ENCODE measurements at places on chromosomes 16 and 17.

- no peak for DNase-seq
These were observed 27.6 kb upstream of the PRM1 start for GRCh38 chr16:11308493-11309283.

DNA sequence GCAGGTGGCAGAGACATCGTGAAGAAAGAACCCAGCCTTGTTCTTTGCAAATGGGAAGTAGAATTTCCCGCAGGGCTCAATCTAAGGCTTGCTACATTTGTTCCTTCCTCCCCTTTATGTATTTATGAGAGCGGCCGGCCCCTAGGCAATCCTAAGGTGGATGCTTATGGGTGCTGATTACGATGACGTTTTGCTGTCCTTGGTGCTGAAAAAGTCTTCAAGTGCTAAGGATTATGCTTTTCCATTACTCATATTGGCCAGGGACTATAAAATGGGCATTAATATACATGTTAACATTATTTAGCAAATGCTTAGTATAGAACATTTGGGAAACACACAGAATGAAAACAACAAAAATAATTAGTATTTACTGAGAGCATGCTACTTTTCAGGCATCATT lies 313.3 kb upstream of the XYLT1 start:
- DNase-seq = no peak

GRCh38 chr17:60141111-60142018 lies 8.4 kb upstream of the CA4 start:
- no peak for DNase-seq

DNA sequence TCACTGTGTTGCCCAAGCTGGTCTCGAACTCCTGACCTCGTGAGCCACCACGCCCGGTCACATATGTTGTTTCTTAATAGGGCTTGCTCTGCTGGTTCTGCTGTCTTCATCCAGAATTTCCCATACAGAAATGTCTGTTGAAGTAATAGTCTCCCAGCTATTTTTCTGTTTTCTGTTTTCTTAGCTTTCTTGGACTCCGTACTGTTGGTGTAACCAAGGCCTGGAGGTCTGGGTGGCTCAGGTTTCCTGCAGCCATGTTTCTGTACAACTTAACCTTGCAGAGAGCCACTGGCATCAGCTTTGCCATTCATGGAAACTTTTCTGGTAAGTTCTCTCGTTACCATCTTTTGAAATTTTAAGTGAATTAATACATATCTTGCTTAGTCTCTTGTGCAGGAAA lies 2.8 kb downstream of the SF3B3 start:
- no peak for DNase-seq

DNA sequence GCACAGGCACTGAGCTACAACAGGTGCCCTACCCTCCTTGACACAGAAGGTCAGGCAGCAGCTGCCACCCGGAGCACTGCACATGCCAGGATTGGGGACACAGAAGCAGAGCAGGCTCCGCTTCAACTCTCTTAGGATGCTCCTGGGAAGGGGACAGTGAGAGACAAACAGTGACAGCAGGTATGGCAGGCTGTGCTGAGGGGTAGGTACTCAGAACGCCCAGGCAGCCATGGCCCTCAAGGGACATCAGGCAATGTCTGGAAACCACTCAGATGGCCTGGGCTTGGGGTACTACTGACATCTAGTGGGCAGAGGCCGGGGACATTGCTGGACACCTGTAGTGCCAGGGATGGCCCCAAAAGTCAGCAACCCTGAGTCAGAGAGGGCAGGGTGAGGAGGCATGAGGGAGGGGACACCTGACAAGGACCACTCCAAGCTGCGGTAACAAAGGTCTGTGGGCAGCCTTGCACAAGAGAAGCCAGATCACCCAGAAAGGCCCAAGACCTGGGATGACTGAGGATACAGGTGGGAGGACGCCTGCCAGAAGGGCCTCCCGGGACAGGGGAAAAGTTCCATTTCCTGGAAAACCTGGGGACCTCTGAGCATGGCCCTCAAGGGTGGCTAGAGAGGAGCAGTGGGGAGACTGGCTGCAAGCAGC lies 21.2 kb downstream of the PEMT start:
- peak; percentile 22 for DNase-seq

- no peak for DNase-seq
These were observed 90.6 kb downstream of the TOX3 start for GRCh38 chr16:52456368-52456767.

- DNase-seq = no peak
These were observed 187.6 kb downstream of the MYO1D start for GRCh38 chr17:32689348-32689747.

- DNase-seq = no peak
These were observed 1.4 kb downstream of the SOX9 start for GRCh38 chr17:72122010-72122764.

DNA sequence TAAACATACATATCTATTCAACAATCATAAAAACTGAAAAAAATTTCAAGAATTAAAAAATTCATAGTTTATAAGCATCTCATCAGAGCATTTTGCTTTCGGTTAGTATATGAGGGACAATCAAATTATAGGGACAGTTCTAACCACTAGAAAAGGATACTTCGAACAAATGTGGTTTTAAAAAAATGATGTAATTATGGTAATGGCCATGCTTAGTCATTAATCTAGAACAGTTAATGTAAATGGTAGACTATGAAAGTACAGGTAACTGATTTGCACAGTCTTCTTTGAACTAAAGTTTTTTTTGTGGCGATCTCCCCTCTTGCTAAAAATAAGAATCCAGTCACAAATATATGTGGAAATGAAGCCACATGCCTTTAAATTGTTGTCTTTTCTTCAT lies 63.5 kb upstream of the PHOSPHO1 start:
- no peak for DNase-seq

DNA sequence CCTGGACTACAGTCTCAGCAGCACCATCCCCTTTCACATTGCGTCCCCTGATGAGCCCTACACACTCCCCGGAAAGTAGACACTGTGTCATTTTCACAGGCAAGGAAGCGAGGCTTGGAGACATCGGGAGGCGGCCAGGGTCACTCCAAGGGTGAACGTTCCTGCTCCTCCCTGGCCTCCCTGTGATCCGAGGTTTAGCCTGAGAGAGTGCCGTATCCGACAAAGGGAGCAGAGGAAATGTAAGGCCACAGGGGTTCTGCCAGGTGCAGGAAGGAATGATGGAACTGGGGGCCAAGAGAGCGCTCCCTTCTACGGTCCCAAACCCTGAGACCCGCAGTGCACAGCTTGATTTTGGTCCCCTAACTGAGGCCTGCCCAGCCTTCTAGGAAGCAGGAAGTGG lies 8.0 kb upstream of the PIK3R6 start:
- no peak for DNase-seq

DNA sequence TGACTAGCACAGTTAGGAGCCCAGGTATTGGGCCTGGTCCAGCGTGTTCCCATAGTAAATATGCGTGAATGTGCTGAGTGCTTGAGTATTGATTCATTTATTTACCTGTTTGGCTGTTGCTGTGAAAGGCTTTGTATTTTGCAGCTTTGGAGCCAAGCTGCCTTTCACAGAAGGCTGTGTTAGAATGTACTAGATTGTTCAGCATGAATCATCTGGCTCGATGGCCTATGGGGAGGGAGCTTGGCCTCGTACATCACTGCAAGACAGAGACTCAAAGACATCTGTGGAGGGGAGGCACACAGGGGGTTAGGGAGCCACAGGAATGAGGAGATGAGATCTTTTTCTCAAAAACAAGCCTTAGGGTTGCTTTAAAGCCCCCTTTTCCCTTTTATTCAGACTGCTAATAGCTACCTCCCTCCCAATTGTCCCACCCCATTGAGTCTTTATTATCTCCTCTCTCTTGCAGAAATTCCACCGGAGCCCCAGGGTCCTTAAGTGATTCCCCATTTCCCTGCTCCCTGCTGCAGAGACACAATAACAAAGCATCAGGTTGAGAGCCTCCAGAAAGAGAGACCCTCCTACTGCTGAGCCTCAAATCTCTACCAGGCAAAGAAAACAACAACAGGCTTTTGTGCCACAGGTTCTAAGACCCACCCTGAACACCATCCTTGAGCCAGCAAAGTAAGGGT lies 307.2 kb downstream of the ABCC12 start:
- no peak for DNase-seq

GRCh38 chr17:43818966-43819365 lies 14.0 kb downstream of the MPP3 start:
- no peak for DNase-seq

GRCh38 chr17:19403021-19403420 lies 8.0 kb upstream of the RNF112 start:
- no peak for DNase-seq

- DNase-seq = peak; percentile 54
These were observed 3.3 kb downstream of the COL1A1 start for GRCh38 chr17:50198026-50198669.

DNA sequence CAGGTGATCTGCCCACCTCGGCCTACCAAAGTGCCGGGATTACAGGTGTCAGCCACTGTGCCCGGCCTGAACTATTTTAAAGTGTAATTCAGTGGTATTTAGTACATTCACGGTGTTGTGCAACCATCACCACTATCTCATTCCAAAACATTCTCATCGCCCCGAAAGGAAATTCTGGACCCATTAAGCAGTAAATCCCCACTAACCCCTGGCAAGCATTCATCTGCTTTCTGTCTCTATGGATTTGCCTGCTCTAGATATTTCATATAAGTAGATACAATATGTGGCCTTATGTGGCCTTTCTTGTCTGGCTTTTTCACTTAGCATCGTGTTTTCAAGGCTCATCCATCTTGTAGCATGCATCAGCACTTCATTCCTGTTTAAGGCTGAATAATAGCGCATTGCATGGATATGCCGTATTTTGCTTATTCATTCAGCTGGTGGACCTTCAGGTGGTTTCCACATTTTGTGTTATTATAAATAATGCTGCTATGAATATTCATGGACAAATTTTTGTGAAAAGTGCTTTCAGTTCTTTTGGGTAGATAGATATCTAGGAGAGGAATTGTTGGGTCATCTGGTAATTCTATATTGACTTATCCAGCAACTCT lies 8.4 kb upstream of the HERPUD1 start:
- no peak for DNase-seq

- no peak for DNase-seq
These were observed 208.2 kb upstream of the CHMP6 start for GRCh38 chr17:80783486-80783885.

GRCh38 chr16:86403541-86404163 lies 106.7 kb upstream of the FOXF1 start:
- DNase-seq = no peak

GRCh38 chr17:63699638-63700527 lies at the start of gene LIMD2:
Gene LIMD2, minus strand, starts transcription at chr17:63700125. Its CDS starts 827 bp downstream, at chr17:63699298.
- DNase-seq = no peak

GRCh38 chr16:61042737-61043136 lies 993.5 kb downstream of the CDH8 start:
- DNase-seq = no peak

DNA sequence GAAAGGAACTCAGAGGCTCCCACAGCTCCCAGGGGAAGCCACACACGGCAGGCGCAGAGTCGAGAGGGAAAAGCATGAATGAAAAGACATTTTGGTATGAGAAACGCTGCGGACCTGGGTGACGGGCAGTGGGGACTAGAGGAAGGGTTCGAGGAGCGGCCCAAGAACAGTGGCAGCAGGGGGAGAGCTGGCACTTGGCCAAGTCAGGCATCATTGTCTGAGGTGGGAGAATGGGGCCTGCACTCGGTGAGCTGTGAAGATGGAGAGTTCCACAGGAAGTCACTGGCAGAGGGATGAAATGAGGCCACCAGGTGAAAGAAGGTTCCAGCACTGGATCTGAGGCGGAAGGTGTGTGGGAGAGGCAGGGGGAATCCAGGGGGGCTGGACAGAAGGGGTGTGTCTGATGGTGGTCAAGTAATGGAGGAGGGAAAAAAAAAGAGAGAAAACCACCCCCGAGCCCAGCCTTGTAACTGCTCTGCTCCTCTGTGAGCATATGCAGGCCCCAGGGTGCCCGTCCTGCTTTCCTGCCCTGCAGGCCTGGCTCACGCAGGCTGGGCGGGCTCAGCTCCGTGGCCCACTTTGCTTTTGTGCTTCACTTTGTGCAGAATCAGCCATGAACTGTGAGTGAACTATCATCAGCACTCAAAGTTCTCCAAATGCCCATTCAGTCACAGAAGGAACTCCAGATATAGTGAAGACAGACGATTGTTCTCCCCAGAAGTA lies 31.8 kb downstream of the TMEM204 start:
- DNase-seq = no peak

DNA sequence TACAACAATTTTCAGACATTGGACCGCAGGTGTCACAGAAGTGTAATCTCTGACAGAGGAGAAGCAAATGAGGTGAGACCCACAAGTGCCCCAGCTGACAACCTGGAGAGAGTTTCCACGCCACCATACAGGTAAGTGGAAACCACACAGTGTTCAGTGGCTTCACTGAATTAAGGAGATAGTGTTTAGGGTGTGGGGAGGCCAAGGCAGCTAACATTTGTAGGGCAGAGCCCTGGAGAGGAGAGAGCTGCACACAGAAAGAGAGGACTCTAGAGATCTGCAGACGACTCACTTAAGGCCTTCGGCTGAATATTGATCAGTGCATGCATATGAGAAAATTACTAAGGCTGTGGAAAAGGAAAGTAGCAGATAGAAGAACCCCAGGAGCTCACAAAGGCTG lies 228.9 kb upstream of the TNRC6C start:
- DNase-seq = no peak

DNA sequence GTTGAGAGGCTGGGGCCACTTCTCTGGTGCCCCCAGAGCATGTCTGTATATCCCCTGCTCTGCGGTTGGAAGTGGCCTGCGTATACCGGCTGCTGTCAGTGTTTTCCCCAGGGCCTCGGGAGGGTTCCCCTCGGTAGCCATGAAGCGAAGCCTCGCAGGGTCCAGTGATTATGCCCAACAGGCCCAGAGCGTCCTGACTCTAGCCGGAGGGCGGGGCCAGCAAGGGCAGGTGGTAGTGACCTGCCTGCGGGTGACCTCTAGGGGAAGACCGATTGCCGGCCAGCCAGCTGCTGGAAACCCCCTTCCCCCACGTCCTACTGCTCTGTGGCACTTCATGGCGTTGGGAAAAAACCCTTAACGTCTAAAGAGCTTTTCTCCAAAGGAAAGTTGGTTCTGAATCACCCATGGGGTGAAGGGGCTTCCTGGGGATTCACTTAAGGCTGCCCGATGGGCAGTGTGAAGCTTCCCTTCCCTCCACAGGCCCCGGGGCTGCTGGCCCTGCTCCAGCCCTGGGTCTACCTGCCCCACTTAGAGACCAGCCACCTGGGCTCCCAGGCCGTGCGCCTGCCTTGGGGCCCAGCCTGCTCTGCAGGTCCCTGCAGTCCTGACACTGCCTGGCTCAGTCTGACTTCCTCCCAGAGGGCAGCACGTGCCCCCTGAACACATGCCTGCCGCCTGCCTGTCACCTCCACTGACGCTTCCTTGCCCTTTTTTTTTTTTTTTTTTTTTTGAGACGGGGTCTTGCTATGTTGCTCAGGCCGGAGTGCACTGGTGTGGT lies 72.8 kb downstream of the SOCS1 start:
- DNase-seq = no peak

DNA sequence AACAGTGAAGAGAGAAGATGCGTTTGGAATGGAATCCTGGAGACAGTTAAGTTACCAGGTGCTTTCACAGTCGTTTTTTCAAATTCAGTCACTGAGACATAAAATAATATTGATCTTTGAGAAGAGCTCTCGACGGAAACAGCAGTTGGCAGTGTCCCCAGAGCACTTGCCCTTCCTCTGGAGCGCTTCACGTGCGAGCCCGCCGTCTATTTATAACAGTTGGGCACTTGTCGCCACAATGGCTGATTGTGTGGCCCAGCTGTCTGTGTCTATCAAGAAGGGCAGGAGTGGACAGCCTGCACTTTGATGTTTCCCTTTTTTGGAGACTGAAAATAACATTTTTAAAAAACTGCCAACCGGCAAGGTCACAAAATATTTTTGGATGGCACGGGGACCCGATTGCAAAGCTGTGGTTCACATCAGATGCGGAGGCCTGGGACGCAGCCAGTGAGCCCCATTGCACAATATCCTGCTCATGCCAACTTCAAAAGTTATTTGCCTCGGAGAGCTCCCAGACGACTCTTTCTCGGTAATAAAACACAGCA lies 62.9 kb downstream of the ADCY9 start:
- DNase-seq = no peak

GRCh38 chr17:35154196-35155165 lies 6.9 kb downstream of the UNC45B start:
- no peak for DNase-seq

Data from RCC 7860 (cell line).